ENCODE measurements at places on chromosomes 5 and 9.

DNA sequence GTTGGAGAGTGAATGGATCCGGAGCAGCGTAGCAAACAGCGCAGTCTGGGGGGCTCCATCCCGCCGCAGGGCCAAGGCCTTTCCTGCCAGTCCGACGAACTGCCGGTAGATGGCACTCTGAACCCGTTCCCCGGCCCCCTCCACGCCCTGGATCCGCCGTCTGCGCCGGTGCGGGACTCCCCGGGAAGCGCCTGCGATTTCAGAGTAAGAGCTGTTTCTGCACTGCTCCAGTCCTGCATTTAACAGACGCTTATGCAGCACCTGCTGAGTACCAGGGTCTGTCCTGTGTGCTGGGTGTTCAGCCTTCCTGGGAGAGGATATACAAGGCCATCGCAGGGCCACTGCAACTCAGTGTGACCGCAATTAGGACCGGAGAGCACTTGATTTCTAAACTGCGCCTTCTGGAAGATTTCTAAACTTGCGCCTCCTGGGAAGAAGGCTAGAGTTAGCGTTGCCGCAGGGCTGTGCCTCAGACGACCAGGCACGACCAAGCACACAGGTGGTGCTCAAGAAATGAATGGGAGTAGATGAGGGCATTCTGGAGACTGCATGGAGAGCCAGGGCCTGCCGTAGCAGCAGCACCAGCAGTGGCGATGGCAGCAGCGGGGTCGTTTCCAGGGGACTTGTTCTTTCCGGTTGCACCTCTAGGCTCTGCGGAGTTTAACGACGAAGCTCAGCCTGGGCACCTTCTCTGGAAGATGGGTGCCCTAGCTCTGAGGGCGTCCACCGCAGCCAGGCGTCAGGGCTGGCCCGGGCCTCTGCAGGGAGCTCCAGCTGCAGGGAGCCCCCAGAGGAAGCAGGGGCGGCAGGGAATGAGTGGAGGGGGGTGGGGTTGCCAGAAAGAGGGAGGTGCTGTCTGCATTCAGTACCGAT, 14.3 kb upstream of the TIFAB start:
- peak; percentile 93 for DNase-seq

- DNase-seq, result no peak
Measured at GRCh38 chr9:123798195-123798594, 131.7 kb downstream of the DENND1A start.

DNA sequence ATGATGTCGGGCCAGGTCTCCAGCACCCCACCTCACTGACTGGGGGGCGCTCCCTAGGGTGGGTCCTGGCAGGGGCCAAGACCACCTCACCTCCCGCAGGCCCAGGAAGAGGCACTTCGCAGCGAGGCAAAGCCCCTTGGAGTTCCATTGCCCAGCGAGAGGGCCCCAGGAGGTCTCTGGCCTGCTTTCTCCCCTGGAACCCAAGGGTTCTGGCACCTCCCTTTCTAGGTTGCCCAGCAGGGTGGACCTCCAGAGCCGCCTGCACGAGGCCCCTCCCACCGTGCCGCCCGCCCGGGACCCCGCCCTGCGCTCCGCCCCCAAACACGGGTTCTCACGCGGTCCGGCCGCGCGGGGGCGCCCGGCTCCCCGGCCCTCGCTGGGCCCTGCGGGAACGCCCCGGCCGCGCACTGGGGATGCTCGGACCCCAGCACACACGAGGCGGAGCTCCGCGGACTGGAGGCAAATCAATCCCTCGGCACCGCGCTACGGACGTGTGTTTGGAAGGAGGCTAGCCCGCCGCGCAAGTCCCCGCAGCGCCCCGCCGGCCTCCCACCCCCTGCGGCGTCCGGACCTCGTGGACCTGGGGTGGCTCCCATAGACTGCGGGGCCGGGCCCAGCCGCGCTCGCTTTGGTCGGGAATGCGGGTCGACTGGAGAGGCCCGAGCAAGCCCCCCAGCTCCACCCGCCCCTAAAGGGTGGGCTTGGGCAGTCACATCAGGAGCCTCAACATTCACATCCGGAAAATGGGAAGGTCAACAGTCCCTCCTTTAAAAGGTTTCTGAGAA, 99.5 kb upstream of the LMX1B start:
- DNase-seq, result peak; percentile 87

DNA sequence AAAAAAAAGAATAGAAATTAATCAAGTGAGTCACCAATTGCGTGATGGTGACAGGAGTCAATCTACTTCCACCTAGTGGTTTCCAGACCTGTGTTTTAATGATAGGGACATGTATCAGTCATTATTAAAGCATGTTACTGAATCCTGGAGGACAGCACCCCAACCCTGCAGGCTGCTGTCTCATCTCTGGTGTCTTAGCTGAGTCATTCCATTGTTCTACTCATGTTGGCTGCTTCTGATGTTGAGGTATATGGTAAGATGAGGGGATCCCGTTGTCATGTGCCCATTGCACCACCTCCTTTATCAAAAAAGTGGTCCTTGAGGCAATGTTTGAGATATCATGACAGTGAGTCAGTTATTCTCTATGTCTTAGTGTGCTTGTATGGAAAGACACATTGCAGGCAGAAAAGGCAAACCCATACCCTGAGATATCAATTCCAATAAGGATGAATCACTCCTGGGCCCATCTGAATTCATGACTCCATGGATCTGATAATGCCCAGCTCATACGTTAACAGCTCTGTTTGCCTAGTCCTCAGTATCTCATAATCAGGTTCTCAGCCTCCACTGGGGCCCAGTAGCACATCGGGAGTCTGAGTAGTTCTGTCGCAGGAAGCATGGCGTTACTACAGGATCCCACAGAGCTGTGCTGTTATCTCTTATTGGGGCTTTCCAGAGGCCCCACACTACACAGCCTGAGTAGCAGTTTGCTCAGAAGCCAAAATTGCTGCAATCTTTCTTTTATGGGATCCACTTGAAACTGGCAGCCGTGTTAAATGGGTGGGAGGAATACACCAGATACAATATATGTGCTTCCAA, 31.2 kb downstream of the HMGCS1 start:
- DNase-seq, result no peak

- DNase-seq, result no peak
Measured at GRCh38 chr5:87649455-87649854, 236.7 kb upstream of the CCNH start.

GRCh38 chr9:113289091-113289490, 13.6 kb downstream of the PRPF4 start:
- DNase-seq, result no peak

DNA sequence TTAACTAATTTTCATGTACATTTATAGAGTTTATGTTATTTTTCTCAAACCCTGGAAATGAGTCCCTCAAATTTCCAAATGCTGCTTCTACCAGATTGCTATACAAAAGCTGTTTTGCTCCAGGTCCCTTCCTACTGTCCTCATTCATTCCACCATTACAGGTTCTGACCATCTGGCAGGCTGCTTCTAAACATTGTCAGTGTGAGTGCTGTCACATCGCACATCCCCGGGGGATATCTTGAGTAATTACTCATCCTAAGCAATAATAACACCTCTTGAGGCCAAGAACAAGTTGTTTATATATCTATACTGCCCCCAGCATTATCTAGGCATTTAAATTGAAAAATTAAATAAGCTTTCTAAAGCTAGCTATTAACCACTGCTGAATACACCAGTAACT, 1675.3 kb upstream of the CDH6 start:
- no peak for DNase-seq

GRCh38 chr9:137417161-137418021, 5.6 kb downstream of the EXD3 start:
- peak; percentile 35 for DNase-seq

Measured in GM23338 (cell line).